ENCODE measurements at places on chromosomes 5 and 9.

- no peak for DNase-seq
Observed at GRCh38 chr9:87642330-87643106, 83.4 kb upstream of the CTSL start.

- no peak for DNase-seq
Observed at GRCh38 chr9:136763649-136764035, 676 bp downstream of the LCN15 start.

DNA sequence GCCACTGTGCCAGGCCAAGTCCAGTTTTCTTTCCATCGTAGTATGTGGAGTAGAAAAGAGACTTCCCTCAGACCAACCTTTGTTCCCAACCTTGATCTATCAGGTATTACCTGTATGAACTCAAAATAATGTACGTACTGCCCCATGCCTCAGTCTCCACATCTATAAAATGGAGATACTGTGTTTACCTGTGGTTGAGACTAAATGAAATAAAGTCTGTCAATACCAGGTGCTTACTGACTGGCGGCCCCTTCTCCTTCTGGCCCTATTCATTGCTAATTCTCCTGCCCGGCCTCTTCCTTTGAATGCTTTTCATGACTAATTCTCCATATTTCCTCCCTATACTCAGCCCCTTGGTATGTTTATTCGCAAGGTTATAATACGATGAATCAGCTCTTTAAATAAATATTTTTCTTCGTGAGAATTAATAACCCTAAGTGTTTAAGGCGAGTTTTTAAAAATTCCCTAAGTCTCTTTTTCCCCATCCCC lies 89.6 kb upstream of the BASP1 start:
- no peak for DNase-seq

- DNase-seq, result no peak
Observed at GRCh38 chr5:28822071-28822470, 1783.7 kb upstream of the CDH9 start.

- no peak for DNase-seq
Observed at GRCh38 chr9:120423812-120424211, 156.2 kb downstream of the CDK5RAP2 start.

GRCh38 chr5:146754621-146755020 lies 123.9 kb downstream of the PPP2R2B start:
- DNase-seq, result no peak

GRCh38 chr5:92206681-92207080 lies 823.6 kb upstream of the ARRDC3 start:
- no peak for DNase-seq

DNA sequence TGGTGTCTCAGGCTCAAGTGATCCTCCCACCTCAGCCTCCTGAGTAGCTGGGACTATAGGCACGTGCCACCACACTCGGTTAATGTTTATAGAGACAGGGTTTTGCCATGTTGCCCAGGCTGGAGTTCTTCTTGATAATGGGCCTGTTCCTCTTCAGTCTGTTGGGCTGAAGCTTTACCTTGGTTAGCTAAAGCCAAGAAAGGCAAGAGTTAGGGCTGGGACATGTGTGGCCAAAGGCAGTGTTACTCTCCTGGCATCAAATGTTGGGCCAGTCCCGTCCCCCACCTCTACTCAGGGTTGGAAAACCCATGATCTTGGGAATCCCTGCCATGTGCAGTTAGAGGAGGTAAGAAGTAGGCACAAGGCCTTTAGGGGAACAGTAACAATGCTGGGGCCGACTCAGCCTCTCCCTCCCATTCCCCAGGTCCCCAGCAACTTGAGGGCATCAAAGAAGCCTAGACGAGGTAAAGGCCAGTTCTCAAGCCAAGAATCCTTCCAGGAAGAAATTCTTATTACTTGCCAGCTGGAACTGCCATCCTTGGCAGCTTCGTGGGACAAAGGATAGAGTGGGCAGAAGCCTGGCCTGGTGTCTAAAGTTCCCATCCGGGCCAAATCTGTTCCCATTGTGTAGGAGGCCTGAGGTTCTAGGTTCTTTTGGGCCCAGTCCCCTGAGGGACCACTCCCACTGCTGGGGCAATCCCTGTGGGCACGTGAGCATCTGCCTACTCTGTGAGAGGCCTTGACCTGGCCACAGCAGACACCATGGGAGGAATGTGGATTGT lies 4.5 kb downstream of the EGR1 start:
- no peak for DNase-seq

DNA sequence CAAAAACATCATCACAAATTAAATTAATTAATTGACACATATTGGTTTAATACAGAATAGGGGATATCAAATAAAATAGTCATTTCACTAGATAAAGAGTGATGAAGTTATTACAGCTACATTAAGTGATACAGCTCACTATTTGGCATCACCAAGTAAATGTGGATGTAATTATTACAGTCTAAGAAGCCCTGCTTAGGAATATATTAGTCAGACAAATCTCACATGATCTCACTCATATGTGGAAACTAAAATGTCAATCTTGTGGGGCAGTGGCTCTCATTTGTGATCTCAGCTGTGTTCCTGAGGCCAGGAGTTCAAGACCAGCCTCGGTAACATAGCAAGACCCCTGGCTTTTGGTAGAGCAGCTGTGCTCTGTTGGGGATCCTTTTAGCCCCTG lies 233.4 kb upstream of the RGMB start:
- no peak for DNase-seq

GRCh38 chr9:9004810-9005209 lies 1205.2 kb upstream of the DMAC1 start:
- DNase-seq, result no peak

DNA sequence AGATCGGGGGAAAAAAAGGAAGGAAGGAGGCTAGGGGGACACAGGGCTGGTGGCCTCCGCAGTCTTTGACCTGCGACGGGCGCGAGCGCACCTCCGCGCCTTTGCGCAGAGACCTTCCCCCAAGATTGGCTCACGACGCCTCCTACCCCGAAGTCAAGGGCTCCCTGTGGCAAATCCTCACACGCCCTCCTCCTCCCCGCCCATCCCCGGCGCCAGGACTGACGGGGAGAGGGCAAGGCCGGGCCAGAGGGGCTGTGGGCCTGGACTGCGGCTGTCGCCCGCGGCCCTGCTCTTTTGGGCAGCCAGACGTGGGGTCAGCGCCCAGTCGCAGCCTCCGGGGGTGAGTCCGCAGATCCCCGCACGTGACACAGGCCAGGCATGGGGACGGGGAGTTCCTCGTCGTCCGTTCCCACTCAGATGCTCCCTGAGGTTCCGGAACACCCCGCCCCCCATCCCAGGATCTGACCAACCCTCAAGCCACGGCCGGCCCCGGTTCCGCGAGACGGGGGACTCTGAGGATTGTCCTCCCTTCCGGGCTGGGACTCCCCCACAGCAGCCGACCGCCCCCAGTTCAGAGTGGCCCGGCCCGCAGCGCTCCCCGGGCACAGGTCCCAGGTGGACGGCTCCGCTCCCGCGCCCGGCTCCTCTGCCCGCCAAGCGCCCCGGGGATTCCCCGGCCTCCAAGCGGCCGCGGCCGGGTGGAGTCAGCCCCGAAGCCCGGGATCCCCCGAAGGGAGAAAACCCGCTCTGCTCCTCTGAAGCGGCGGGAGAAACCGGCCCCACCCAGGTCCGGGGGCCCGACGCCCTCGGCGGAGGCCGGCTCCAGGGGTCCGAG lies 543 bp upstream of the ANKRD33B start:
- DNase-seq, result no peak

DNA sequence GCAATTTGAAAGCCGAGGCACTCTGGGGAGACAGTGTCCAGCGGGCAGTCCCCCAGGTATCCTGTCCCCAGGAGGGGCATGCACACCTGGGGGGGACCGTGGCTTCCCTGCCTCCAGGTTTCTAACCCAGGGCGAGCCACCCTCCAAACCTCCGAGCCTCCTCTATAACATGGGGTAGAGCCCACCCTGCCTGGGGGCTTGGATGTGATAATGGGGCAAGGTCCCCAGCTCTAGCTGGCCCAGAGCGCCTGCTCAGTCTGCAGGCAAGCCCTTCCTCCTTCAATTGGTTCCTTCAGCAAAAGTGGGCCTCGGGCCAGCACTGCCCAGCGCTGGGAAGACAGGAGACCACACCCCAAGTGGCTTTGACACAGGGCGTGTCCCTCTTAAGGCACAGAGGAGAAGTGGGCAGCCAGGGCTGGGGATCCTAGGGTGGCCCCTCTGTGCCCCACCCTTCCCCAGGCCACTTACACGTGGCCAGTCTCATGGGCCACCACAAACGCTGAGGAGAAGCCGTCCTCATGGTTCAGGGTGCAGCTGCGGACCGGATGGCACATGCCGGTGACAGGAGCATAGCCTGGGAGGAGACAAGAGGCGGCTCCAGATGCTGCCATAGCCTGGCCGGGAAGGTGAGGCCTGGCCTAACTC lies 94.3 kb downstream of the ZNF354C start:
- no peak for DNase-seq

DNA sequence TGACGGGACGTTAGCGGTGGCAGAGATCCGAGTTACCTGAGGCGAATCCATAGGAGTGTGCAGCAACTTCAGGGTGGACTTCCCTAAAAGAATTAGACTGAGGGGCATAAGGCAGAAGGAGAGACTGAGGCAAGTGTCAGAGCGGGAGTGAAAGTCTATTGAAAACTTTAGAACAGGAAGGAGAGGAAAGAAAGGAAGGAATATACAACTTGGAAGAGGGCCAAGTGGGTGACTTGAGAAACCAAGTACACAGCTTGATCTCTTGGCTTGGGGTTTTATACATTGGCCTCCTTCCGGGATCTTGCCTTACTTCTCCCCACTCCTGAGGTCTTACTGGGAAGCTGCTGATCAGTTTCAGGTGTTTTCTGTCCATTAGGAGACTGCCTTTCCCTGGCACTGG lies 84.9 kb downstream of the SNX18 start:
- no peak for DNase-seq

GRCh38 chr5:128632264-128632663 lies 94.2 kb upstream of the FBN2 start:
- no peak for DNase-seq

DNA sequence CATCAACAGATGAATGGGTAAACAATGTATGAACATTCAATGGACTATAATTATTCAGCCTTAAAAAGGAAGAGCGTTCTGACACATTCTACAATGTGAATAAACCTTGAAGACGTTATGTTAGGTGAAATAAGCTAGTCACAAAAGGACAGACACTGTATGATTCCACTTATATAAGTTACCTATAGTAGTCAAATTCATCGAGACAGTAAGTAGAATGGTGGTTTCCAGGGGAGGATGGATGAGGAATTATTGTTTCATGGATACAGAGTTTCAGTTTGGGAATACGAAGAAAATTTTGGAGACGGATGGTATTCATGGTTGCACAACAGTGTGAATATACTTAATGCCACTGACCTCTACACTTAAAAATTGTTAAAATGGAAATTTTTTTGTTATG lies 216.4 kb downstream of the CACNA1B start:
- no peak for DNase-seq

- DNase-seq, result no peak
Observed at GRCh38 chr9:96382839-96383164, 709 bp downstream of the SLC35D2 start.

DNA sequence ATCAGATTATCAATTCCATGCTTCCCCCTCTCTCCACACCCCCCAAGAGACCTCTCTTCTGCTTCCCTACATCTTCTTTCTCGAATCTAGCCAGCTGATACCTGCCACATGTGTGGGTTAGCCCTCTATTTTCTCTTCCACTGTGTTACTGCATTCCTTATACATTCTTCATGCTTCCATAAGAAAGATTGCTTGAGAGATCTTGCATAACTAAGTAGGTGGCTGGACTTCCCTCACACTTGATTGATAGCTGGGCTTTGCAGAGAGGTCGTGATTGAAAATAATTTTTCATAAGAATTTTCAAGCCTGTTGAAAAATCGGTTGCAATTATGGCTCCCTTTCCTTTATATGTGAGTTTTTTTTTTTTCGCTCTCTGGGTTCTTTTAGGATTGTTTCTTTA lies 33.0 kb upstream of the PANK3 start:
- no peak for DNase-seq

DNA sequence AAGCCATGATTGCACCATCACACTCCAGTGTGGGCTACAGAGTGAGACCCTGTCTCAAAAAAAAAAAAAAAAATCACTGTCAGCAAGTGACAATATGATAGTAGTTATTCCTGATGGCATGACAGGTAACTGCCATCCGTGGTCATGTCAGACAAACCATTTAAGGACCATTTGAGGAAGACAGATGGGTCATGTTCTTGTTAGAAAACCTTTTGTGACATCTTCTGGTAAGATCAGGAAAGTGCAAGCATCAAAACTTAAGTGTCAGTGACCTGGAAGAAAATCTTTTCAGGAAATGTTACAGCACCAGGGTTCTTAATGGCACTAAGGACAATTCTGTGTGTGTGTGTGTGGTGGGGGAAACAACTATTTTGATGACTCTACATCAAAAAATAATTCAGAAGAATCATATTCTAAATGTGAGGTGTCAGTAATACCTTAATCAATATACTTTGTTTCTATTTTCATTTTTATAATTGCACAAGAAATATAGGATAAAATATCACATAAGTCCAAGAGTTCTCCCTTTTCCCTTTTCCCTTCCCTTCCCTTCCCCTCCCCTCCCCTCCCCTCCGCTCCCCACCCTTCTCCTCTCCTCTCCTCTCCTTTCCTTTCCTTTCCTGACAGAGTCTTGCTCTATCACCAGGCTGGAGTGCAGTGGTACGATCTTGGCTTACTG lies 17.8 kb downstream of the SLC38A9 start:
- no peak for DNase-seq

- DNase-seq, result no peak
Observed at GRCh38 chr9:117485176-117485575, 70.3 kb upstream of the ASTN2 start.

- no peak for DNase-seq
Observed at GRCh38 chr5:60538955-60539866, 160.8 kb downstream of the DEPDC1B start.

DNA sequence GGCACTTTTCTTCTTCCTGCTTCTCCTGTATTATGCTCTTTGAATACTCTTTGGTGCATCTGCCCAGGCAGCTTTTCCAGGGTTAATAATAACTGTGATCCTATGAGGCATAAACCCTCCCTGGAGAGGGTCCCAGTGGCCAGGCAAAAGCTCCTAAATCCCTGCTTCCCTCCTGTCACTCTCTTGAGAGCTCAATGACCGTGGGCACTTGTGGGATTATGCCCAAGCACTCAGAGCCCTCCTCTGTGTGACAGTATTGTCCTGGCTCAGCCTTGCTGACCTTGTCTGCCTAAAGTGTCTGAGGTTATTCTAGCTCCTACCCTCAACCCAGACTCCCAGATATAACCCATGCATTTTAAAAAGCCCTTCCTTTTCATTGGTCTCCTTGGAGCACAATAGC lies 51.9 kb downstream of the GALNT10 start:
- no peak for DNase-seq

GRCh38 chr5:117084067-117084466 lies 509.4 kb upstream of the SEMA6A start:
- DNase-seq, result no peak

GRCh38 chr5:39605145-39605544 lies 180.4 kb upstream of the DAB2 start:
- DNase-seq, result no peak

DNA sequence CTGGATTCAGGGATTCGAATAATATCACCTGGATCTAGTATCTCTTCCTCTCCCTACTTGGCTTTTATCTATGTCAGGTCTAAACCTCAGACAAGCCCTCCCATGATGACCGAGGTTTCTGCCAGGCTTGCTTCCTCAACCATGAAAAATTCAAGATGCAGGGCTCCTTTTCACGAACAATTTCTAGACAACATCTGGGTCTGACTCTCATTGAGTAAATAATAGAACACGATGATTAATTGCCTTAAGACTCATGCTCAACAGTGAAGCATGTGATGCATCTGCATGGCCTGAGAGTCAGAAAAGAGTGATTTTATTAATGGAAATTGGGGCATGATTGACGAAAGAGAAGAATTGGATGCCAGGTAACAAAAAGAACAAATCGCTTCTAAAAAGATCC lies 277.2 kb upstream of the ZNF608 start:
- DNase-seq, result no peak

- no peak for DNase-seq
Observed at GRCh38 chr9:32906213-32906612, 95.2 kb downstream of the APTX start.

GRCh38 chr9:135678236-135679017 lies 15.3 kb downstream of the LCN9 start:
- DNase-seq, result no peak
